ENCODE measurements at places on chromosomes 12 and 14.
A peak's percentile ranks its signal among the peaks of the same experiment; 100 is the strongest.

- no peak for DNase-seq
Measured at GRCh38 chr14:90850487-90850886, 34.3 kb upstream of the TTC7B start.

- no peak for DNase-seq
Measured at GRCh38 chr12:7869137-7869536, 3.6 kb downstream of the SLC2A14 start.

DNA sequence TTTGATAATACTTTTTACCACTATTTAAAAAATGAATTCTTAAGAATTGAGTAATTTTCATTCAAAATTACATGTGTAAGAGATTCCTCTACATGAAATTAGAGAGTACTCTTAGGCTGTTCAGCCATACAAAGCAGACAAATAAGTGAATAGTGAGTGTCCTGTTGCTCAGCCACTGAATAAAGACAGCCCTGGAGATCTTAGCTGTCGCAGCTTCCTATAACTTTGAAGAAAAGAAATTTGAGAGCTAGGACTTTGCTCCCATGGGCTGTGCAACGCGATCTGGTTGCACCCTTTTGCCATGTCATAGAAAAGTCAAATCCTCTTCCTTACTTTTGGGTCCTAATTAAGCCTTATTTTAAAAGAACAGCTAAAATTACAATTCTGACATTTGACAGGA, 40.9 kb upstream of the LRIG3 start:
- DNase-seq, result no peak

DNA sequence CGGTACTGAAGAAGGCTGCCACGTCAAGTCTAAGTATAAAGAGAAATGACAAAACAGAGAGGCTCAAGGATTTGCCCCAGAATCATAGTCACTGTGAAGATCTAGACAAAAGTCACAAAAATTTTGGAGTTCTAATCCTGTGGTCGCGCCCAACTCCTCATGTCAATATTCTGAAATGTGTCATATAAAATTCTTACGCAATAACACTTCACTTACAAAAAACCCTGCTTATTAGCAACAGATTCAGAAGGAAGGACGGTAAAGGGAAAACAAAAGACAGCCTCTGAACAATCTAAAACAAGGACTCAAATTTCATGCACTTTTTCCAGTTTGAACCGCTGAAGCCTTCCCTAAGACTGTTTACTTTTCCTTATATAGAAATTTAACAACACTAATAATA, 94.7 kb downstream of the TSPAN8 start:
- DNase-seq, result no peak

- DNase-seq, result no peak
Measured at GRCh38 chr12:57620245-57620935, 9.2 kb downstream of the ARHGEF25 start.

- no peak for DNase-seq
Measured at GRCh38 chr12:65432651-65433050, 154.2 kb downstream of the MSRB3 start.

DNA sequence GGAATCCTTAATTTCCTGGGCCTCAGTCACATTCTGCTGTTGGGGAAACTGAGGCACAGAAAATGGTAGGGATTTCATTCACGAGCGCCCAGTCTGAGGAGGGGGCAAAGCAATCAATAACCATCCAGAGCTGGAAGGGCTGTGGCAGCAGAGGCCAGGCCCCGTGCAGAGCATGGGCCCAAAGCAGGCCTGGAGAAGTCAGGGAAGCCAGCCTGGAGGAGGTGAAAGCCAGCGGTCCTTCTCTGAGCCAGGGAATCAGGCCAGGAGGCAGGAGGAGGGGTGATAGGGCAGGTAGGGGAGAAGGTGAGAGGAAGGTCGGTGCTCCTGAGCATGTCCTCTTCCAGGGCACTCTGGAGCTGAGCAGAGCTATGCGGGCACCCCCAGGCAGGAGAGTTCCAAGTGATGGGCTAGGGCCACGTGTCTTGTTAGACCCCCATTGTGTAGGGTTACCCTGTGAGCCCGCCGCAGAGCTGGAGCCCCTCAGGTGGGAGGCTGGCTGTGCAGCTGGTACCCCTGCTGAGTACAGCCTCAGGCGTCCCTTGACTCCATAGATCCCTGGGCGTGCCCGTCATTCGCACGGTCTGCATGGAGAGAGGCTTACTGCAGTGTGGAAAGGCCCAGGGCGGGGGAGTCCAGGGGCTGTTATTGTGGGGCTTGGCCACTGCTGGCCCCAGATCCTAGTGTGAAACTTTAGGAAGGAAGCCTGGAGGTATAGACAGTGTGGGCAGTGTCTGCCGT, 4.8 kb downstream of the TNFAIP2 start:
- DNase-seq, result no peak

DNA sequence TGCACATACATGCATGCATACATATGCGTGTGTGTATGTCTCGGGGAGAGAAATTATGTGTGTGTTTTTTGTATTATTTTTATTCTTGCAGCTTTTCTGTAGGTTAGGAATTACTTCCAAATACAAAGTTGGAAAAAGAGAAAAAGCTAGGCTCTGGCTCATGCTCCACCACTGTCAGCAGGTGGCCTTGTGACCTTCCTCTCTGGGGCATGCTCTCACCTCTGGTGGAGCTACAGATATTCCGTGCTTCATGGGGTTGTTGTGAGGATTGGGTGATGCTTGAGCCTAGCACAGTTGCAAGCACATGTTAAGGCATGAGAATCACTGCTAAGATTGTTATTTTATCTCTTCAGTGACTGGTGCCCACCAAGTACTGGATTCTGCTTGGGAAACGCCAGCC, 6.7 kb upstream of the SERPINA6 start:
- DNase-seq, result no peak

- no peak for DNase-seq
Measured at GRCh38 chr12:2391740-2392331, 339.0 kb downstream of the CACNA1C start.

- no peak for DNase-seq
Measured at GRCh38 chr12:106631797-106632196, 49.0 kb downstream of the RFX4 start.

DNA sequence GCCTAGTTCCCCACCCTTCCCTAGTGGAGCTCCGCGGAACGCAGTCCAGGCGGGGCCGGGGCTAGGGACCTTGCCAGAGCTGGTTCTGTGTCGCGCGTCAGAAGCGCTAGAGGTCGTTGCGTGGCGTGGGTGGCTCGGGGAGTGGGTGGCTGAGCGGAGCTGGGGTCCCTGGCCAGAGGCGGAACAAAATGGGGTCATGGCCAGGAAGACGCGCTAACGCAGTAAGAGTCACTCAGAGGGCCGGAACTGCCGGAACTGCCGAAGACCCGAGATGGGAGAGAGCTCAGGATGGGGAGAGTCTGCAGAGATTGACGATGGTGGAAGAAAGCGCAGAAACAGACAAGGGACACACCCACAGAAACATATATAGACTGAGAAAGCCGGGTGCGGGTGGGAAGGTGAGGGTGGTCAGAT, 4.8 kb downstream of the DGKA start:
- DNase-seq, result no peak

- DNase-seq, result no peak
Measured at GRCh38 chr12:106771425-106771824, 3.1 kb upstream of the RIC8B start.

DNA sequence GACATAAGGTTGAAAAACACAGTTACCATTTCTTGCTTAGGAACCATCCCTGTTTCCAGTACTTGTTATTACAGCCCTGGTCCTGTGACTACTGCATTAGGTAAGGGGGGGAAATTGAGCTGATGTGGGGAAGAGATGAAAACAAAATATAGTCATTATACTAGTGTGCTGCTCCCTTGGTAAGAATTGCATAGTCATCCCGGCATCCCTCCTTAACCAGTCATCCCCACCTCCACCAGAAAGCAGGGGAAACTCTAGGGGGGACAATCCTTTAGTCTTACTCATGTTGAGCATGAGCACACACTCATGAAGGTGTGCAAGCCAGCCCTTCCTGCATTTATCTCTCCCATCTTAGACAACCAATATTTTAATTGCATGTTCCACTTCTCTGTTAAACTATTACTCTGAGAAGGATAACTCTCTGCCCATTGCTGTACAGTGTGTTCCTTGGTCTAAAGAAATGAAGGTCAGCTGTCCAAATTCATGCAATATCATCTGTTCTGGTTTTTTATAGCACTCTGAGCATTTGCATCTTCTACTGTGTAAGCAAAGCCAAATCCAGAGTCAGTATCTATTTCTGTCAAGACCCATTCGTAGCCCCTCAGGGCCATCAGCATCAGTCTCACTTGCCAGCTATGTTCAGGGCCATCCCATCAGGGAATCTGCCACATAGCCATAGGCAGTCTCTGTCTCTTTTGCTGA, 46.8 kb downstream of the TMEM30B start:
- no peak for DNase-seq

DNA sequence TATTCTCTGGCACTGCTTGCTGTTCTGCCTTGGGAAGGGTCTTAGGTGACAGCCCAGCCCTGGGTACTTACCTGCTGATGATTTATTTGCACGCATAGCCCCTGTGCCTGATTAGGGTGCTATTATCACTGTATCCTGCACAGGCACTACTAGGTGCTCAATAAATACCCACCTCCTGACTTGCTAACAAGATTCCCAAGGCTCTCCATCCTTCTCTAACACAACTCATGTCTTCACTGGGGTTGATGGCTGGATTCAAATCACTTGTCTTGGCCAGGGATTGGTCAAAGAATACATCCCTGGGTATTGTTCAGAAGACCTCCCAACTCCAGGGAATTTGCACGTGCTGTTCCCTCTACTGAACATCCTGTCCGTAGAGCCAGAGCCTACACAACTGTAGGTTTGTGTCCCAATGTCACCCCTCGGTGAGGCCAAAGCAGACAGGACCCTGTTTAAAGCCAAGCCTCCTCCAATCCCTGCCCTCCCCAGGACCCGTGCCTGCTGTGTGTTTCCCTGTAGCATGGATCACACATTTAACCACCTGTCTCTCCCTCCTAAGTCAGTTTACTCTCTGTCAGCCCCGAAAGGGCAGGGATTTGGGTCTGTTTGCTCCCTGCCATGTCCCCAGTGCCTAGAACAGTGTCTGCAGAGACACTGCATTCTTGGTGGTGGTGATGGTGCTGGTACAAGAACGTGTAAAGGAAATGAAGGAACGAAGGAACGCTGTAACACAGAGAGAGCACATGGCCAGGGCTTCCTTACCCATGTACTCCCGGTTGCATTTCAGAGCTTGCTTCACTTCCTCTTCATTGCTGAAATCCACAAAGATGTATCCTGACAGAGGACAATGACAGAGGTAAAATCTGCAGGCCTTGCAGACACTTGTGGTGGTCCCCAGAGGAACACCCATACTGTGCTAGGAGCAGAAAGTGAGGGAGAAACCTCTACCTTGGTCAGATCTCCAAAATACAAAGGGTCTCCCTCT, 16.5 kb downstream of the RBM19 start:
- no peak for DNase-seq

- DNase-seq, result no peak
Measured at GRCh38 chr14:23125011-23125410, 6.0 kb upstream of the CEBPE start.

DNA sequence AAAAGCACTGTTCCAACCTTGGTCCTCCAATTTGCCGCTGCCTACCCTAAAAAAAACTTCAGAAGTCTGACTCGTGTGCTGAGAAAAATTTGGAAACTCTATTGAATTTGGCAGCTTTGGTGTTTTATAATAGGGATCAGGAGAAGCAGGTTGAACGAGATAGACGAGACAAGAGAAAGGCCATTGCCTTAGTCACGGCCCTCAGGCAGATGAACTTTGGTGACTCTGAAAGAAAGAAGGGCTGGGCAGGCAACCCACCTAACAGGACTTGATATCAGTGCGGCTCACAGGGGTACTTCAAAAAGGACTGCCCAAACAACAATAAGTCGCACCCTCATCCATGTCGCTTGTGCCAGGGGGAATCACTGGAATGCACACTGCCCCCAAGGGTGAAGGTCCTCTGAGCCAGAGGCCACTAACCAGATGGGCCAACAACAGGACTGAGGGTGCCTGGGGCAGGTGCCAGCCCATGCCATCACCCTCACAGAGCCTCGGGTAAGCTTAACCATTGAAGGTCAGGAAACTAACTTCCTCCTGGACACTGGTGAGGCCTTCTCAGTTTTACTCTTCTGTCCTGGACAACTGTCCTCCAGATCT, 102.5 kb upstream of the SSTR1 start:
- DNase-seq, result no peak

GRCh38 chr14:78131616-78132015, 38.6 kb upstream of the NRXN3 start:
- no peak for DNase-seq

- DNase-seq, result peak; percentile 65
Measured at GRCh38 chr12:630656-631632, 32.3 kb downstream of the NINJ2 start.

GRCh38 chr12:46382964-46383653, 10.5 kb upstream of the SLC38A2 start:
- peak; percentile 93 for DNase-seq

DNA sequence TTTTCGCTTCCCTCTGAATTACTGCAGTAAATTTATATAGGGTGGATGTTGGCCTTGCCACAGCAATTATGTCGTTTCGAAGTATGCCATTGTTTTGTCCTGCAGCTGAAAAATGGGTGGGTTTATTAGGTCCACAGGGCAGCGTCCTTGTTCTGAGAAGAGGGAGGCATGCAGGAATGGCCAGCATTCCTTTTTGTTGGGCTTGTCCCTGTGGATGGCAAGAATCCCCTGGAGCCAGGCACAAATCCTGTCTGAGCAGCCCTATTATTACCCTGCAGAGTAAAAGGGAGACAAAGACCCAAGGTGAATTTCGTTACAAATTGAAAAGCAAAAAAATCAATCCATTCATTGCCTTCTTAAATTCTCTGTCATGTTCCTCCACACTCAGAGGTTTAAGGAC, 88.1 kb downstream of the CHST11 start:
- no peak for DNase-seq

GRCh38 chr14:35412272-35413056, 7.9 kb upstream of the NFKBIA start:
- no peak for DNase-seq

DNA sequence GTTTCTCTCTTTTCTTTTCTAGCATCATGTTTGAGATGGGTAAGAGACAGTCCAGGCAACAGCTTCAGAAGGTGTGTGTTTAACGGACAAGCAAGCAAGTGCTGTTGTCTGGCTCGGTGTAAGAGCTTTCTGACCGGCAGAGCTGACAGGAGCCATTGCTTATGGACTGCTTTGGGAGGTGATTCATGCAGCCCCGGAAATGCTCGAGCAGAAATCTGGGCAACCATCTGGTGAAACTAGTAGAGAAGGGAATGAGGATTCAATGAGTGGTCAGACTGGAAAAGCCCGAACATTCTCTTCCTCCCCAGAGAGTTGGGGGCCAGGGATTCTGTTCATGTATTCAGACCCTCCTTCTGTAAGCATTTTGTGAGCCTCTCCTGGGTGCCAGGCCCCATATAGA, 24.4 kb downstream of the TUNAR start:
- DNase-seq, result no peak

DNA sequence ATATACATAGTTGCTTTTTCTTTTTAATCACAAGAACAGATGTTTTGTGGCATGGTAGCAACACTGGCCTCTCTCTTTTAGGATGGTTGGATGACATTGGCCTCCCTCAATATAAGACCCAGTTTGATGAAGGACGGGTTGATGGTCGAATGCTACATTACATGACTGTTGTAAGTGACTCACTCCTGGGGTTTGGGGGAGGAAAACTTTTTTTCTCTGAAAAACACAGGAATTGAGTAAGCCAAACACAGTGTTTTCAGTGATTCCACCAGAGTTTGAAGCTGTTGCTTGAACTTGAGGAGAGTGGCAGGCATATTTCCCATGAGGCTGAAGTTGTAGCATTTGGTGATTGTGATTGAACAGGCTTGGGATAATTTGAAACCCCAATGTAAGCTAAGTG, 13.7 kb upstream of the REP15 start:
- no peak for DNase-seq

GRCh38 chr12:106226884-106227640, 20.8 kb downstream of the CKAP4 start:
- no peak for DNase-seq

Measured in activated naive CD4-positive, alpha-beta T cell treated with anti-CD3 and anti-CD28 coated beads, Interleukin-2, amount 50 U/mL, for 72 hours (primary cell).